Thoracic aorta (tissue), 2 donors: ENCODE measurements at places on chromosomes 16 and 17.
A peak's percentile ranks its signal among the peaks of the same experiment; 100 is the strongest.

DNA sequence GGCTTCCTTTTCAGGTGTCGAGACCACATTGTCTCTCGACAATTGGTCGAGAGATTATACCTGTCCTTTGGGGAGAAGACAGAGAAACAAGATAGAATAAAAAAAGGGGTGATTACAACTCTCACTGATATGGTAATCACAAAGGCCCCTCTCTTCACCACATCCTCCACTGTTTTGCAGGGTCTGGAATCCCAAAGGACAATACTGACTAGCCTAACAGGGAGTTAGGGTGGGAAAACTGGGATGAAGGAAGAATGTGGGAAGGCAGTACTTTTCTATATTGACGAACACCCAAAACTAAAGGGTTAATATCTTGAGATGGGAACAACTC is 6.1 kb downstream of the ABCA5 start:
- no peak for DNase-seq

GRCh38 chr17:78996781-78997201 is 12.8 kb downstream of the CANT1 start:
- DNase-seq, result no peak

- DNase-seq, result peak; percentile 88
Observed at GRCh38 chr17:18158022-18158600, 25.5 kb upstream of the ALKBH5 start.

- no peak for DNase-seq
Observed at GRCh38 chr17:57975044-57975443, 13.0 kb downstream of the VEZF1 start.

DNA sequence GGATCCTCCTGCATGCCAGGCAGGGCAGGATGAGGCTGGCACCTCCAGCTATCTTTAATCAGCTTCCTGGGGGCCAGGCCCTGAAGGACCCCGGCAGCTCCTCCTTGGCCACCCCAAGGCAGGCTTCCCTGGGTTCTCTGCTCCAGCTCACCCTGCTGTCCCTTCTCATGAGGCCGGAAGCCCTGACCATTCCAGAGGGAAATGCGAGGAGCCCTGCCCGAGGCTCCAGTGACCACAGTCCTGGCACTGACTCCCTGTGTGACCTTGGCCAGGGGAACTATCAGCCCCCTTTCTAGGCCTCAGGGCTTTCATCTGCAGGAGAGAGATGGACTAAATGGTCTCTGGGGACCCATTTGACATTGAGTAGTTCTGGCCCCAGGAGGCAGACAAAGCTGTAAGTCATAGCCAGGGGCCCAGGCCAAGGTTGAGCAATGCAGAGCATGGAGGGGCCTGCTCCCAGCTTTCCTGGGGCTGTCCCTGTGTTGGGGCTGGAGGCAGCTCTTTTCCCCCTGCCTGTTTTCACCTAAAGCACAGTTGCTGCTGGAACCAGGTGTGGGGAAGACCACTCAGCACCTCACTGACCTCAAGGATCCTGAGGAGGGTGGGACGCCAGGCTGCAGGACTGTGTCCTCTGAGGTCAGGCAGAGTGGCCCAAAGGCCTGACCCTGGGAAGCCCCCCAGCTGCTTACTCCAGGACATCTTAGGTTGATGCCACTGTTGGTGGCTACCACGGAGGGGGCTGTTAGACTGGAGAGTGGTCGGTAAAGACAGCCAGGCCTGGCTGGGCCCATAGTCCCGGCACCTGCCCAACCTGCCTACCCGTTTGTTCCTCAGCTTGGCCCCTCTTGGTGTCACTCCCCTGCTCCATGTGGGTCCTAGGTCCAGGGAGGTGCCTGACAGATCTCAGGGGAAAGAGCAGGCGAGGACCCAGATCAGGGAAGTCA is 8.1 kb downstream of the KCNH6 start:
- DNase-seq, result no peak

GRCh38 chr16:70744366-70744765 is 56.6 kb downstream of the VAC14 start:
- no peak for DNase-seq

DNA sequence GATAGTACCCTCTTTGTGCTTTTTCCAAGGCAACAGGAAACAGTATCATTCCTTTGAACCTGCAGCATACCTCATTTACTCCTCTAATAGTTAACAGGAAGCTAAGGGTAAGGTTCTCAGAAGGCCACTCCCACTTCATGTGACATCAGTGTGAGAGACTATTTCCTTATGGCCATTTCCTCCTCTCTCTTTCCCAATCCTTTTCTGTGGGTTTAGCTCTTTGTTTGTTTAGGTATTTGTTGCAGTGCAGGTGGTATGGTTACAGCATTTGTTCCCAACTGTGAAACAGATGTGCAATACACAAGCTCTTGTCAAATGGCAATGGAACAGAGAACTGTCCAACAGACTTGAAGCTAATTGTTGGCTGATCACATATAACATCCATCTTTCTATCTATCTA is 14.7 kb downstream of the TMC5 start:
- no peak for DNase-seq

- no peak for DNase-seq
Observed at GRCh38 chr17:18994631-18995030, 9.9 kb downstream of the FAM83G start.

- DNase-seq, result no peak
Observed at GRCh38 chr16:35631261-35631945, 2172.0 kb downstream of the TP53TG3F start.

- DNase-seq, result no peak
Observed at GRCh38 chr16:22659933-22660332, 149.2 kb downstream of the NPIPB5 start.

GRCh38 chr17:45113424-45113754 is 18.9 kb downstream of the PLCD3 start:
- no peak for DNase-seq

DNA sequence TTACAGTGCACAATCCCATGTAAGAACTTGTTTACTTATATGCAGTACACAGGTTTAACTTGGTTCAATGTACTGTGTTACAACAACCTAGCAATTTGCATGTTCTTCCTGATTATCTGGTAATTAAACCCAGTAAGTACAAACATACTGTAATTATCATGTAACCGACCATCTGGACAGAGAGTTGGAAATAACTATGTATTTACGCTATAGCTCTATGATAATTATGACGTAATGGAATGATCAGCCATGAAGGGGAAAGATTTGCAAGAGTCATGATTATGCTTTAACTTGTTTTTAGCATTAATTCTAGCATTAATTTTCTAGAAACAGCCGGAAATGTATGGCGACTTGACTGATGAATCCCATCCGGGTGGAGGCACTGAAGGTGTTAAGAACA is 74.8 kb upstream of the SALL1 start:
- DNase-seq, result no peak

DNA sequence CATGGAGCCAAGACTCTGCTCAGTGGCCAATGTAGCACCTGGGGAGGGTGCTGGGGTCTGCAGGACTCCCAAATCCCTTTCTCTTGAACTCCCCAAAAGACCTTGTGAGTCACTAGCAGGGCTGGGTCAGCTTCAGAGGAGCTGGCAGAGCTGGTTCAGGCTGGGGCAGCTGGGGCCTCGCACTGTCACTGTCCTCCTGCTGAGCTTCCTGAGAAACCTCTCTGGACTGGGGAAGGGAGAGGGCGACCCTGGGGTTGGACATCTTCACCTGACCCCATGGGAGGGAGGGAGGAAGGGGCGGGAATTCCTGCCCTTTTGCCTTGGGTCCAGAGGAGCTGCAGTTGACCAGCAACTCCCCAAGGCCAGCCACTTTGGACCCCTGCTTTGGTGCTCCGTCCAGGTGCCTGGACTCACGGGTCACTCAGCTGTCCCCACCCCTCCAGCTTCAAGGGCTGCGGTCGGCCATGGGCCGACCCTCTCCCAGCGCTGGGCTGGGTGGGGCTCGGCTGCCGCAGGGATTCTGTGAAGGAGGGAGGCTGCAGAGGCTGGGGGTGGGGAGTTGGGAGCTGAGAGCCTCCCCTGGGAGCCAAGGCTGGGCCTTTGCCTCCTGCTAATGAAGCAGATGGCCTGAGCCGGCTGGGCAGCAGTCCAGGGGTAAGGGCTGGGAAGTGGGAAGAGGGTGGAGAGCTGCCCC is 9.2 kb downstream of the FMNL1 start:
- DNase-seq, result no peak

GRCh38 chr17:1484060-1484535 is 8.4 kb downstream of the MYO1C start:
- DNase-seq, result no peak

DNA sequence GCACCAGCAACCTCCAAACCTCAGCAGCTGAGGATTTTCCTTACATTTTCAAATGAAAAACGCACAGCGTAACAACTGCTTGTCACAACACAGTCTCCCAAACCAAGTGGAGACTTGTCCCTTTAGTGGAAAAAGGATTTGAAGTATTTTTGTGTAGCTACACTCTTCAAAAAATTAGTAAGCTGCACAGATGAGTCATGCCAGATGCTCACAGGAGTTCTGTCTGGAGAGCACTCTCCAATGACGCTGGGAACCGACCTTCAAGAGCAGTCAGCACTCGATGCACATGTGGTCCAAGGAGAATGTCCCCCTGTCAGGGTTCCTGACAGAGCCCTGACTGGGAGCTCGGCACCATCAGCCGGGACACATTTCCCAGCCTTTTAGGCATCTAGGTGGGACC is 39.8 kb downstream of the MAP1LC3B start:
- DNase-seq, result no peak

- no peak for DNase-seq
Observed at GRCh38 chr16:27350006-27350405, 36.2 kb downstream of the IL4R start.

- DNase-seq, result no peak
Observed at GRCh38 chr17:8253801-8254200, 4.7 kb downstream of the PFAS start.

DNA sequence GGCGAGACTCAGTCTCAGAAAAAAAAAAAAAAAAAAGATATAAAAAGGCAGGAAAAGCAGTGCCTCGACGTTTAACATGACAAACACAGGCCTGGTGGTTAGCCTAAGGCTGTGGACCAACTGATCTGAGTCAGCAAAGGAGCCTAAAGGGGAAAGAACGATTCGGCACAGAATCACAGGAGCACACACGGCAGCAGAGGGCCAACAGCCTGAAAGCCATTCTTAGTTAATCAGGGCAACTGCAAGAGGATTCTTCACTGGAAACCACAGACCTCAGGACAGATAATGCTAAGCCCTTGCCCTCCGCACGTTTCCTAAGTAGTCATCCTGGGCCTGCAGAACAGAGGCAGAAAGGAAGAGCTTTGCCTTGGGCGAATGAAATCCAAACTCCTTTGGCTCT is 14.7 kb downstream of the TMEM11 start:
- DNase-seq, result no peak
